ENCODE measurements at places on chromosomes 5 and 9. TPM values are rescaled to one million over a fixed set of nuclear protein-coding genes. Genes with fewer than 3 reads are reported as not detected.

GRCh38 chr5:100560860-100561259 is 25.7 kb downstream of the FAM174A start:
- DNase-seq, result no peak

GRCh38 chr5:139667001-139667729 is 19.0 kb downstream of the CXXC5 start:
- DNase-seq, result no peak

- DNase-seq, result no peak
Measured at GRCh38 chr9:120526534-120526933, 53.4 kb downstream of the CDK5RAP2 start.

DNA sequence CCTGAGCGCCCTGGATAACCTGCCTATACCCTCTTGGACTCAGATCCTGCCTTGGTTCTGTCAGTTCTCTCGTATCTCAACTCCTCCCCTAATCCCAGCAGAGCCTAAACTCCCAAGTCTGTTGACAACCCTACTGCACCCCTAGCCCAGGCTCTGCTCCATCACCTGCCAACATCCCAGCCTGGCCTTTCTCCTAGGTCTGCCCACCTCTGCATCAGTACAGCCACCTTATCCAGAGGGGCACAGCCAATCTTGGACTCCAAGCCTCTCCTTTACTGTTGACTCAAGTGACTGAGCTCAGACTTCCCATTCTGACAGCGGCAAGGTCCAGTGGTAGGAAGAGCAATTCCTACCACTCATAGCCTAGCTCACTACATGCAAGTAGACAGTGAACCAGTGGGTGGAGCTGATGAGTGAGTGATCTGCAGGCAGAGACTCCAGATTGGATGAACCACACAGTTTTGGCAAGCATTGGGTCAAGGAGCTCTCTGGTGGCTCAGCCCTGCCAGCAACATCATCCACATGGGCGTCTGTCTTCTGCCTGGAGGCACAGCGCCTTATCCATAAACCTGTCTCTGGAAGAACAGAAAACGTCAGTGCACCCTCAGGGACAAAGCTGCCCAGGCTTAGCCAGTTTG is 26.5 kb downstream of the TRMO start:
- DNase-seq, result peak; percentile 35

DNA sequence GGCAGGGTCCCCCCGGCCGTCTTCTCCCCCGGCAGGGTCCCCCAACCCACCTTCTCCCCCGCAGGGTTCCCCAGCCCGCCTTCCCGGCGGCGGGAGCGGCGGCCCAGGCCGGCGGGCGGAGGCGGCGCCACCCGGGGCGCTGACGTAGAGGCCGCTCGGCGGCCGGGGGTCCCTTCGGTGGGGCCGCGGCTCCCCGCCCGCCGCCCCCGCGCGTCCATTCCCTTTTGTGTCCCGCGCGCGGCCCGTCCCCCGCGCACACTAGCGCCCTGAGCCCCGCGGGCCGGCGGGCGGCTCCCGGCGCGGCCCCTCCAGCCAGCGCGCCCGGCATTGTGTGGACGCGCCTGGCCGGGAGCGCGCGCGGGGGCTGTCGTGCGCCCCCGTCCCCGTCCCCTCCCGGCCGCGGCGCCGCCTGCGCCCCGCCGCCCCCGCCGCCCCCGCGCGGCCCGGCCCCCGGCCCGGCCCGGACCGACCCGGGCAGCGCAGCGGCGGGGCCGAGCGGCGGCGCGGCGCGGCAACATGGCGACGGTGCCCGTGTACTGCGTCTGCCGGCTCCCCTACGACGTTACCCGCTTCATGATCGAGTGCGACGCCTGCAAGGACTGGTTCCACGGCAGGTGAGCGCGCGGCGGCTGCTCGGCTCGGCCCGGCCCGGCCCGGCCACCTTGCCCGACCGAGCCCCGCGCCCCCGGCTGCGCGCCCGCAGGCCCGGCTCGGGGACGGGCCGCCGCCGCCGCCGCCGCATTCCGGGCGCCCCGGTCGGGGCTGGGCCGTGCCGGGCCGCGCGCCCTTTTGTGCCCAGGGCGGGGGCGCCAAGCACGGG is at the start of gene PHF2:
Gene PHF2, plus strand, starts transcription at position 327 of the 820 bp plus-strand sequence. Its CDS starts 190 bp downstream, at position 517.
- peak; percentile 35 for DNase-seq

DNA sequence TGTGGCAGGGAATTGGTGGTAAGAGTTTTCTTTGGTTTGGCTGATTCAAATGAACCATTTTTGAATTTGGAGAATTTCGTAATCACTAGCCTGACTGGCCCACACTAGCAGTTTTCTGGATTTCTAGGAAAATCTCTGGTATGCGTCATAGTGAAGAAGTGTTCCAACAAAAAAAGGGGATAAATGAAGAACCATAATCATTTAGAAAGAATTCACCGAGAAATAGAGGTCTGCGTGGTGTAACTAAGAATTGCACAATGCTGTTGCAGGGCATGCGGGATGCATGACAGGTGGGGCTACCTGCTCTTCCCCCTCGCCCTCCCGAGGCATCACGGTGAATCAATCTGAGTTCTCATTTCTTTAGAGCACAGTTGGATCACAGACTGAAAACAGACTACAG is 232.3 kb upstream of the PAPPA start:
- no peak for DNase-seq

DNA sequence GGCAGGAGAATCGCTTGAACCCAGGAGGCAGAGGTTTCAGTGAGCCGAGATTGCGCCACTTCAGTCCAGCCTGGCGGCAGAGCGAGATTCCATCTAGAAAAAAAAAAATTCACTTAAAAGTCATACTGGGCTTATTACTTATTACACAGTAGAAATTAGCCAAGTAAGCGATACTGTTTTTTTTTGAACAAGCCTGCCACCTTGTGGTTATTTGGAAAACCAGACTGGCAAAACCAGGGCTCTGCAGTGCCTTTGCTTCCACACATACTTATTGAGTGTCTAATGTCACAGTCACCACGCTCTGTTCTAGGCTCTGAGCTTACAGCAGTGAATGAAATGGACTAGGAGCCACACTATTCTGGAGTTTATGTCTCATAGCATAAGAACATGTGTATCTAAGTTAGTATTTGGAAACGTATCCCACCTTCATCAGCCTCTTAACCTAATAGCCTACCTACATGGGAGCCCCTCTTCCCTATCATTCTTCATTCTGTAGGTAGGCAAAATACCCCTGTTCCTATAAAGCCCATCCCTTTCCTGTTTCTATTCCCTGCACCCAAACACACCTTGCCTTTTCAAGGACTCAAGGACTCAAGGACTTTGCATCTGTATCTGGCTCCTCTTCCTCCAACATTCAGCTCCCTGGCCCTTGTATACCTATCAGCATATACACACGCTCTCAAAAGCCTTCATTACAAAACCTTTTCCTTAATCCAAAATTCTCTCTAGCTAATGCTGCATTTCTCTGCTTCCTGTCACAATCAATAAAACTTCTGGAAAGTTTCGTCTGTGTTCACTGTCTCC is 13.9 kb upstream of the BASP1 start:
- DNase-seq, result no peak

DNA sequence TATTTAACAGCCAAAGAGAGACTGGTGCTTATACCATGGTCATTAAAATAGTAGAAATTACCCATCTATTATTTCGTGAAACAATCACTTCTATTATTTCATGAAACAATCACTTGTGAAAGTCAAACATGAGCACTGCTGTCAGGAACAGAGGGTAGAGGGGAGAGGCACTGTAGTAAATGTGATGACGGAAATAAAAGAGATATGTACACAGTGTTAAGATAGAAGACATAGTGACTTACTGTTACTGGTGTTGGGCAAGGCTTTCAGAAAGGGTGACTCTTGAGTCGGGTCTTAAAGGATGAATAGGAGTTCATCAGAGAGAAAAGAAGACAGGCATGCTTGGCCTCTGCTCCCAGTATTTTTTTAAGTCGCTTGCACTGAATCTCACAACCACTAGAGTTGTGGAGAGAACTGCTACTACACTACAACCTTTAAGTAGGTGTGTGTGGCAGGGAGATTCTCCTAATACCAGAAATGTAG is 162.6 kb upstream of the GNA14 start:
- no peak for DNase-seq

- DNase-seq, result no peak
Measured at GRCh38 chr5:135441919-135442318, 5.2 kb downstream of the DCANP1 start.

DNA sequence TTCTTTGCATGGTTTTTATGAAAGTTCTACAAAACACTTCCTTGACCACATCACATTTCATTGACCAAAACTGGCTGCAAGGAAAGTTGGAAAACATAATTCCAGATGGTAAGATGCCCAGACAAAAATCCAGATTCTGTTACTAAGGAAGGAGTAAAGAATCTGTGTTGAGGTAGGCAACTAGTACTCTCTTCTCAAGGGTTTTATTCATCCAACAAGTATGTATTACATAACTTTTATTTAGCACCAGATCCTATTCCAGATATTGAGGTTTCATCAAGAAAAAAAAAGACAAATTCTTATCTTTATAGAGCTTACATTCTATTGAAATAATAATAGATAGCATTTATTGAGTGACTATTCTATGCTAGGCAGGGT is 43.2 kb upstream of the UGCG start:
- no peak for DNase-seq

GRCh38 chr5:64629841-64630240 is 60.5 kb upstream of the SHISAL2B start:
- DNase-seq, result no peak

GRCh38 chr5:167889276-167889675 is 402.2 kb upstream of the WWC1 start:
- no peak for DNase-seq

DNA sequence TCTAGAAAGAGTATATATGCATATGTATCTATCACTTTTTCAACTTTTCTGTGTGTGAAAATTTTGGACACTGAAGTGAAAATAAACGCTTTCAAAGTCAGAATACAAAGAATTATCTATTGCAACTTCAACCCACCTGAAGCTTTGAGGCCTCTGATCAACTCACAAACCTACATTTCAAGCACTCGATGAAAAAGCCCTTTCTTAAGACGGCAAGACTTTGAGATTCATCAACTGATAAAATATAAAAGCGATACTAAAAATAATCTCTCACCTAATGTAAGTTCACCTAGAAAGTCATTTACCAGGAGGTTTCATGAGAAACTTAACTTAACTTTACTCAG is 1.2 kb downstream of the GOLPH3 start:
- no peak for DNase-seq

- no peak for DNase-seq
Measured at GRCh38 chr5:72281764-72282499, 38.1 kb downstream of the MRPS27 start.

DNA sequence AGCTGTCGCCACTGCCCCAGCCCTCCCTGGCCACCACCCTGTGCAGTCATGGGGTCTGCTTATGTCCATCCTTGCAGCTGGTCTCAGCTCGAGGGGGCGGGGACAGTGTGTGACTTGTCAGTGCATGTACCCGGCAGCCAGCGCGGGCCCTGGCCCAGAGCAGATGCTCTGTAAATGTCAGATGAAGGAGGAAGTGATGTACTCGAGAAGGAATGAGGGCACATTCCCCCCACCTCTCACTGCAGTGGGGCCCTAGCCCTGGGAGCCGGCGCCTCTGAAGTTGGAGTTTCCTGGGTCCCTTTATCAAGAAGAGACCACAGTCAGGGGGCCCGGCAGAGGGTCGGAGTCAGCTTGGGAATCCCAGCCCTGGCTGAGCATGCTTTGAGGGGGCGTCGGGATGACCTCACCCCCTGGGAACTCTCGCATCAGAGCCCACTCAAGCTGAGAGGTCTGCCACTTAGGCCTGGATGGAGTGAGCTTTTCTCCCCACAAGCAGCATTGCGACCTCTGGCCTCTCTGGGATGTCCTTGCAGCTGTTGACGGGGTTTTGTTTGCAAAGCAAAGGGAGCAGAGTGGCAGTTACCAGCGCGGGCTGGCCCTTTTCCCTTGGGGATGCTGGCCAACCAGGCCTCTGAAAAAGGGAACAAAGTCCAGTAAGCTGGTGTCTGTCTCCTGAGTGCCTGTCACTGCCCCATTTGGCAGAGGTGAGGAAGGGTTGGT is 19.0 kb downstream of the NEURL1B start:
- DNase-seq, result no peak

DNA sequence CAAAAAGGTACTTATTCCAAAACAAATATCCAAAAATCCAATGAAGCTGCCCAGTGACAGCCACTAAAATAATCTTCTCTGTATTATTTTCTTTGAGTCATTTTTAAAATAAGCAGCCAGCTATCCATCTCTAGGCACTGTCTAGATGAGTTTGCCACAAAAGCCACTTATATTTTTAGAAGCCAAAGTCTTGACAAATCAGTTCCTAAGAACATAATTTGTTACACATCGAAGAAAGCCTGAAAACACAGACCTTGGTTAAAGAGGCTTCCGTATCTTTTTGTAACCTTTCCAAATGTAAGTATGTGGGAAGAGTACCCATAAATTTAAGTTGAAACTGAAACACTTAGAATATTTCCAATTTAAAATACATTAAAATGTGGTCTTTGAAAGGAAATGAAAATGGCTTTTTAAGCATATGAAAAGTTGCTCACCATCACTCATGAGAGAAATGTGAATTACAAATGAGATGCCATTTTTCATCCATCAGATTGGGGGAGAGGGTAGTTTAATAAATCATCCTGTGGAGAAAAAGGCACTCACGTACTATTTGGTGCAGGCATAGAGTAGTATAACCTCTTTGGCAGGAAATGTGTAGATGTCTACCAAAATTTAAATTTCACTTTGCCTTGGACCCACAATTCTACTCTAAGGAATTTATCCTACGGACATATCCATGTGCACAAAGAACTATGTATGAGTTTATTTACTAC is 180.4 kb downstream of the MLLT3 start:
- no peak for DNase-seq

- peak; percentile 55 for DNase-seq
Measured at GRCh38 chr5:39080597-39081204, 6.5 kb upstream of the RICTOR start.

- DNase-seq, result no peak
Measured at GRCh38 chr5:114101153-114101552, 260.7 kb upstream of the KCNN2 start.

DNA sequence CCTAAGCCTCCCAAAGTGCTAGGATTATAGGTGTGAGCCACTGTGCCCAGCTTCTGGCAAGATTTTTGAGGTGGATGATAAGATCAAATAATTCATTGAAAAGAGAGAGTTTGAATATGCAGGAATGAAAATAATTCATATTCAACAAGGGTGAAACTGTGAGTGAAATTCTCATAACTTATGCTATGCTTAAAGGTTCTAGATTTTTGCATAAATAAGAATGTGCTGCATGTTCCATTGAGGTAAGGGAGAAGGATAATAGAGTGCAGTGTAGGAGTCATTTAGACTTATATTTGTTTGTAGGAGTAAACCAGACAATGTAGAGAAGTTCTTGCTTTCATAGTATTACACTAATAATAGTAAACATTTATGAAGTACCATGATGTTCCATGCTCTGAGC is 12.2 kb upstream of the PCDHB2 start:
- no peak for DNase-seq

Gene SLC36A2
- not detected for total RNA-seq

Gene SCGB3A2
- not detected for total RNA-seq

Gene MEIKIN
- total RNA-seq, result 0.93 TPM

Gene SPATA6L
- total RNA-seq, result 0.59 TPM

Gene TAF1L
- not detected for total RNA-seq

Gene RGS7BP
- not detected for total RNA-seq
